Activated T-helper 1 cell treated with anti-CD3 and anti-CD28 coated beads, Interleukin-12 subunit alpha, Interleukin-12 subunit beta, Interleukin-2, Interleukin-4 antibody, amounts not matched to agents 30 ng/mL and 10 ng/mL and 1 ng/mL, durations not matched to agents 14 hours and 24 hours and 36 hours (primary cell): ENCODE measurements at places on chromosomes 13 and 19.

GRCh38 chr13:106859533-106859904 lies 291.6 kb upstream of the ARGLU1 start:
- no peak for DNase-seq

DNA sequence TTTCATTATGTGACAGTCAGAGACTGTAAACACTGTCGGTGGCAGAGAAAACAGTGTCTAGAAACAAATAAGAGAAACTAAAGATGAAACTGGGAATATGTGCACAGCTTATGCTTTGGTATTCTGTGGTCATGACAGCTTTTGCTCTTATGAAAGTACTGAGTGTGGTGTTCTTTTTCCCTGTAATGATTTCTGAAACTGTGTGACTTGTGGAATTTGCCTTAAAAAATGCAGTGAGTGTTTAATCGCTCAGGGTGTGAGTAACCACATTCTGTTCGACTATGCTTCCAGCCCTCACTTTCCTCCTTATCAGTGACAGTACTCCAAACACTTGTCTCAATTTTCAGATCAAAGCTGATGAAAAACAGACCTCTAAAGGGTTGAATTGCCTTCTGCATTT lies 66.9 kb upstream of the DIAPH3 start:
- DNase-seq: no peak

- no peak for DNase-seq
These were observed 94.8 kb downstream of the SOX1 start for GRCh38 chr13:112161521-112162301.

DNA sequence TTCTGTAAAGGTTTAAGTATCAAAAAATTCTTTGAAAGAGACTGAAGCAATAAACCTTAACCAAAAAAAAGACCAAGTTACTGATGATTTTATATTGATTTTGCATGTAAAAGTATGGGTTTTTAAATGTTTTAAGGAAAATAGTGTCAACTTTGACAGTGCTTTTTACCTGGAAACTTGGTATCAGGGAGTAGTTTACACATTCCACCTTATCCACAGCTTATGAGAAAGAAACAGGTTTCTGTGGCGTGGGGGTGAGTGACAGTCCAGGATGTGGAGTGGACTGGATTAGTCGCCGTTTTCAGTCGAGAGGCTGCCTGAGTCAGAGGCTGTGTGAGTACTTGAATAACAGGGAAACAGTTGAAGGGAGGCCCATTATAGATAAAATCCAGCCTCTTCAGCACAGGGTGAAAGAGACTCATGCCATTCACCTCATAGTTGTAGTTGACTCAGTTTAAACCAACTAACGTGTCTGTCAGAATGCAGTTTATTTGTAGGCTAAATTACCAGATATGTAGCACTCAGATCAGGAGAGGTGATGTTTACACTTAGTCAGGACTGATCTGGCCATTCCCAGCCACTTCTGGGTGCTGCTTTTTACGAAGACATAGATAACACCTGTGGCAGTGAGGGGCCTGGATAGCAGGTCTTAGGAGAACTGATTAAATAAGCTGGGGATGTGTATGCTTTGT lies 595 bp upstream of the GPR183 start:
- peak; percentile 42 for DNase-seq

GRCh38 chr13:90336507-90336906 lies 1011.0 kb upstream of the MIR17HG start:
- no peak for DNase-seq

GRCh38 chr13:106464076-106464475 lies 71.4 kb downstream of the EFNB2 start:
- DNase-seq: no peak

GRCh38 chr13:100673376-100673712 lies 1.3 kb downstream of the TMTC4 start:
- DNase-seq: no peak

DNA sequence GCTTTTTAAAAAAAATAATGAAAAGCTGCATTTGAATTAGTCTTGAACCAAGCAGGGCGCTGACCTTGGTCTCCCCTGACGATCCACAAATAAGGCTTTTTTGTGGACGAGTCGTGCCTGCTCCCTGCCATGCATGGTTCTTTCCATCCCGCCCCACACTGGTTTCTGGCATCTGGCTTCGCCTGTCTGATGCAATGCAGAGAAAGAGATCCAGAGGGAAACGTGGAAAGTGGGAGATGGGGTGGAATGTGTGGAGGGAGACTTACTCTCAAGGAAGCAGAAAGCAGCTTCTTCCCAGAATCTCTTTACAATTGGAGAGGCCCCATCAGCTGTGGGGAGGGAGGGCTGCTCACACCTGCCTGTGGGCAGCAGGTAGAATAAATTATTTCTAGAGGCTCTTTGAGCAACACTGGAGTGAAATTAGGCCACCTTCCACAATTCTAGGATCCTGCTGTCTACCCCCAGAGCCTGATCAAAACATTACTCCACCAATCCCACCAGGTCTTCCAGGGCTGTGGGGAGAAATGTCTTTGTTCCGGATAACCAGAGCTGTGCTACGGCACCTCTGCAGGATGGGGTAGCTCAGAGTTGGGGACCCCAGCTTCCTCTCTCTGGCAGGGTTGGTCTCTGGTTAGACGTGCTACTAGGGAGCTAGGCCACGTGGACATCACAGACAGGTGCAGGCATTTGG lies 183.5 kb downstream of the UQCRFS1 start:
- no peak for DNase-seq
